ENCODE measurements at places on chromosomes 12 and 14. TPM values are rescaled to one million over a fixed set of nuclear protein-coding genes. Genes with fewer than 3 reads are reported as not detected.

Gene PDE3A
- polyA plus RNA-seq = 7.6 TPM

Gene SERPINA12
- polyA plus RNA-seq = not detected

Gene RERGL
- not detected for polyA plus RNA-seq

Gene TECPR2
- 5.6 TPM for polyA plus RNA-seq

Gene SEL1L
- polyA plus RNA-seq = 24.6 TPM

Gene DPPA3
- polyA plus RNA-seq = not detected

Gene FLVCR2
- polyA plus RNA-seq = 3.6 TPM

Gene CLEC6A
- polyA plus RNA-seq = not detected

Gene APOLD1
- polyA plus RNA-seq = 0.44 TPM

Gene ACTN1
- 245 TPM for polyA plus RNA-seq

Gene SNX6
- polyA plus RNA-seq = 174 TPM

Gene FAM181A
- polyA plus RNA-seq = not detected

Gene MOK
- polyA plus RNA-seq = 25.1 TPM

Gene CDC42BPB
- polyA plus RNA-seq = 56.0 TPM

Gene DNAH10
- 0.37 TPM for polyA plus RNA-seq

Gene GALNT16
- polyA plus RNA-seq = 3.4 TPM

Gene TMEM63C
- 0.91 TPM for polyA plus RNA-seq

Gene GPRC5D
- not detected for polyA plus RNA-seq

Gene TSPAN8
- polyA plus RNA-seq = not detected

Gene TCTN1
- polyA plus RNA-seq = 27.8 TPM

Gene HOXC12
- not detected for polyA plus RNA-seq

Gene TAS2R7
- not detected for polyA plus RNA-seq

Gene MSRB3
- polyA plus RNA-seq = 24.6 TPM

Gene TMCC3
- 0.50 TPM for polyA plus RNA-seq

Gene BCL2L14
- not detected for polyA plus RNA-seq

Gene REC8
- 4.2 TPM for polyA plus RNA-seq

Gene KLHL28
- polyA plus RNA-seq = 3.4 TPM

Measured in A549 (cell line).